ENCODE measurements at places on chromosomes 12 and 14. TPM values are rescaled to one million over a fixed set of nuclear protein-coding genes. Genes with fewer than 3 reads are reported as not detected.

PTGER2 gene
- 97.6 TPM for total RNA-seq

FGF6 gene
- total RNA-seq, result not detected

DYRK4 gene
- 22.8 TPM for total RNA-seq

TAS2R43 gene
- total RNA-seq, result 0.28 TPM

ANG gene
- 2.5 TPM for total RNA-seq

AICDA gene
- not detected for total RNA-seq

DNA sequence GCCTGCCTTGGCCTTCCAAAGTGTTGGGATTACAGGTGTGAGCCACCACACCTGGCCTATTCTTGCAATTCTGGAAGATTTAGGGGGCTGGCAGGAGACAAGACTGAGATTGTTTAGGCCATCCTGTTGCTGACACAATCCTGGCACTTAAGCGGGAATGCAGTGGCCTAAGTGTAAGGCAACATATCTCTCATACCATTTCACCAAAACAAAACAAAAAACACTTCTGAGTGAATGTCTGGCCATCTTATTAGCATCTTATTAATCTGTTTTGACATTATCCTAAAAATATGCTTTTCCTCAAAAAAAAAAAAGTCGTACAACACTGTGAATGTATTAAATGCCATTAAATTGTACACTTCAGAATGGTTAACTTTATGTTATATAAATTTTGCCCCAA, 67.6 kb downstream of the DENND5B start:
- H3K27ac ChIP-seq, result no peak overlapping the region
- peaks cover 4% of the 10 kb centered on the region for H3K4me1 ChIP-seq
- peaks cover 18% of the 10 kb centered on the region for H3K27me3 ChIP-seq
- no peaks in the 10 kb centered on the region for H3K36me3 ChIP-seq
- H3K4me3 ChIP-seq, result no peak overlapping the region
- DNase-seq, result no peak

DNA sequence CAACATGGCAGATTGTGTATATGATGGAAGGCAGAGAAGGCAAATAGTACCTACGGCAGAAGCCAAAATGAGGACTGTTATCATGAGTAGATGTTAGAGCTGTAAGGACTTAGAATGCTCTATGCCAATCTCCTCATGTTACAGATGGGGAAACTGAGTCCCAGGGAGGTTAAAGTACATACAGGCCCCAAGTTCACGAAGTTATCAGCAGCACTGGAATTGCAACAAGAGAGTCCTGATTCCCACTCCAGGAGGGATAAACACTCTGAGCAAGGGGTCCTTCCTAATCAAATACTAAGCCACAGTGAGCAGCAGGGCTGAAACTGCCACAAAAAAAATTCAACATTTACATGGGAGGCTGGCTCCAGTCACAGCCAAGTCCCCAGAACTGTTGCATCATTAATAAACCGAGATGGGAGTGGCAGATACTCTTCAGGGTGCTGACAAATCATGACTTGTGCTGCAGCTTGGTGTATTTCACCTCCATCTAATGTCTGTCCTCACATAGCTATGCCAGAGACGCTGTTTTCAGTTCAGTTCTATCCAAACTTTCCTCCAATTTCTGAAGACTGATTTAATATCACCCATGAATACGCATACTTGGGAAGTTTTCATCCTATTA, 24.2 kb downstream of the NUAK1 start:
- DNase-seq, result no peak
- peaks cover 31% of the 10 kb centered on the region for H3K27me3 ChIP-seq
- H3K27ac ChIP-seq, result no peak overlapping the region
- H3K4me3 ChIP-seq, result no peak overlapping the region
- peaks cover 10% of the 10 kb centered on the region for H3K4me1 ChIP-seq

GRCh38 chr14:60249321-60250256, 568 bp downstream of the PPM1A start:
- H3K4me3 ChIP-seq, result peak overlapping the region; percentile 77
- peaks cover 9% of the 10 kb centered on the region for H3K36me3 ChIP-seq
- H3K27ac ChIP-seq, result peak overlapping the region; percentile 77

- no peaks in the 10 kb centered on the region for H3K36me3 ChIP-seq
- H3K27ac ChIP-seq, result no peak overlapping the region
- peaks cover 45% of the 10 kb centered on the region for H3K27me3 ChIP-seq
- no peak for DNase-seq
These were observed 2.6 kb upstream of the TAMALIN start for GRCh38 chr12:52004042-52004648.

DNA sequence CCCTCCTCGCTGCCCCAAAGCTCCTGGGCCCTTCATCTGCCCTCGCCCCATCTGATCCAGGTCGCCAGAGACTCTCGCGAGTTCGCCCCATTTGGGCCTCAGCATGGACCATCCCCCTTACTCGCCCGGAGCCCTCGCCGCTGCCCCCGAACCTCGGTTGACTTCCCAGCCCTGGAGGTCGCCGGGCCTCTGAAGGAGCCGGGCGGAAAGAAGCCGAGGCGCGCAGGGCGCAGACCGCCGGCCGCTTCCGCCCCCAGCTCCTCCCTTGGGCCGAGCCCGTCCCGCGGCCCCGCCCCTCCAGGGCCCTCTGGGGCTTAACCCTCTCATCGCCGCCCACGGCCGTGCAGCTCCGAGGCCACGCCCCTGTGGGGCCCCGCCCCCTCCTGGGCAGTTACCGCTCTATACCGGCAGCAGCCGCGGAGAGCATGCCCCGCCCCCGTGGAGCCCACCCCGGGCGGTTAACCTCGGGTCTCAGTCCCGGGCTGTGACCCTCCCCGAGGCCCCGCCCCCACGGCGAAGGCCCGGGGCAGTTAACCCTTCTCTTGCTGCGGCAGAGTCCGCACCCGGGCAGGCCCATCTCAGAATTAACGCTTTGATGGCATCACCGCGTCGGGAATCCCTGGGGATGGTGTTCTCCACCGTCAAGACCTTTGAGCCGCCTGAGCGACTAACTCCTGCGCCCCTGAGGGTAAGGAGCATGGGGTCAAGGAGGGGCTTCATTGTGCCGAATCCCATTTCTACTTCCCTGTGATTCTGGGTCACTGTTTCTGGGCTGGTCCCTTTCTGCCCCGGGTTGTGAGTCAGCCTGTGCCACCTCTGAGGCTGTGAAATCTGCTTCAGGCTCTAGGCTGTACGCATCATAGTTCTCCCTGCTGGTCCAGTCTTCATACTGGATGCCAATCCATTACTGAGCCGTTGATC, at the start of gene SPSB2:
SPSB2 (minus strand) TSS at position 210 of the 921 bp plus-strand sequence. CDS start 402 bp downstream, outside the sequence.
- peak within 1 kb of the TSS; percentile 91 for H3K27ac ChIP-seq
- no peaks in the 10 kb centered on the region for H3K27me3 ChIP-seq
- peak; percentile 99 for DNase-seq
- peaks cover 58% of the 10 kb centered on the region for H3K4me1 ChIP-seq
- peaks cover 51% of the 10 kb centered on the region for H3K36me3 ChIP-seq

DNA sequence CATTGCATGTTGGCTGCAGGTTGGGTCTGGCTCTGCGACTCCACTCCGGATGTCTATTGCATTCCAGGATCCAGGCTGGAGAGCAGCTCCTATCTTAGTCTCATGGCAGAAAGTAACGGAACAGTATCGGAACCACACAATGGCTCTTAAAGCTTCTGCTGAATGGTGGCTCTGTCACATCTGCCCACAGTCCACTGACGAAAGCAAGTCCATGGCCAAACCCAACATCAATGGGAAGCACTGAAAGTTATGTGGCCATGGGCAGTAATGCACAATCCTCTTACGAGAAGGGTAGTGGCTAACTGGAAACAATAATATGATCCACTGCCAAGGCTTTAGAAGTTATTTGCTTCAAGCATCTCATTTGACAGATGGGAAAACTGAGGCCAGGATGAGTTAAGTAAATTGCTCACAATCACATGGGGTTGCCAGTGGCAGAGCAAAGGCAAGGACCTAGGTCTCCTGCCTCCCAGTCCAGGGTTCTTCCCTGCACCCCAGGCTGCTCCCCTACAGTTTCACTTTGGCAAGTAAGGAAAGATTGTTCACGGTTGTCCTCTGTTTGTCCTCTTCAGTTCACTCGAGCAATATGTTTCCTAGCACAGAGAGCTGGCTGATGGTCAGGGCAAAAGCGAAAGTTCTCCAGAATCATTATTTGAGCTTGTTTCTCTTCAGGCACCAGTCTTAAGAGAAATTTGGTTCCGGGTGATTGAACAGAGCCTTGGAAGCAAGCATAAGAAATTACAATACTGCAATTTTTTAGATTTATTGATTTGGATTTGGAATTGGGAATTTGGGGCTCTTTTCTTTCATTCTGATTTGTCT, 54.2 kb downstream of the CKAP4 start:
- H3K4me3 ChIP-seq, result no peak overlapping the region
- no peak overlapping the region for H3K27ac ChIP-seq
- H3K27me3 ChIP-seq, result peaks cover 30% of the 10 kb centered on the region

DNA sequence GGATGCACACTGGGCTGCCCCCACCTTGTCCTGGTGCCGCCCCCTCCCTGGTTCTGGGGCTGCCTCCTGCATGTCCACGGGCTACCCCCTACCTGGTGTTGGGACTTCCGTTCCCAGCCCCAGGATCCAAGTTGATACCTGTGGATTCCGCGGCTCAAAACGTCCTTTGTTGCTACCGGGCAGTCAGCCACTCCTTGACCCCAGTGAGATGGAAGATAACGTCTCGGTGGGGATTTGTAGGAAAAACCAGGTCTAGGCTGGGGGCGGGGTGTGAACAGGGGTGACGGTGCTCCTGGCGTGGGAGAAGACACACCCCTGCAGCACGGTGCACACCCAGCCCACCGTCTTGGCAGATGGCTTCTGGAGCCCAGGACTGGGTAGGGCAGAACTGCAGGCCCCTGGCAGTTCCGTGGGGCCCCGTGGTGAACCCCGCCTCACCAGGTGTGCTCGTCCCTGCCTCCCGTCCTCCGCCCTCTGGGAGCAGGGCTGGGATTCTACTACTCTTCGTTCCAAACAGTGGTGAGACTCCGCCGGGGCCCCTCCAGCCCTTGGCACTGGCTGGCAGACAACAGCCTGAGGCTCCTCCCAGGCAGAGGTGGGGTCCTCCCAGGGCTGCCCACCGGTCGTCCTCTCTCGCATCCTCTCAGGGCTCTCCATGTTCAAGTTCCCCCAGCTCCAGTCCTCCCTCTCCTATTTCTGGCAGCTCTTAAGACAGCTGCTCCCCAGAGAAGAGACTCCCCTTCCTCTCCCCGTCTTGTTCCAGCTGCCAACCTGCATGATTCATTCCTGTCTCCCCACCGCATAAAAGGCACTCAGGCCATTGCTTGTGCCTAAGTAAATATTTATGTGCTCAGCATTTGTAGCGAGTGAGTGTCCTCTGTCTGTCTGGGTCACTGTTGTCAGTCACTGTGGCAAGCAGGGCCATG, 75.5 kb downstream of the FBXL14 start:
- H3K36me3 ChIP-seq, result peaks cover 3% of the 10 kb centered on the region
- no peak overlapping the region for H3K4me3 ChIP-seq

DNA sequence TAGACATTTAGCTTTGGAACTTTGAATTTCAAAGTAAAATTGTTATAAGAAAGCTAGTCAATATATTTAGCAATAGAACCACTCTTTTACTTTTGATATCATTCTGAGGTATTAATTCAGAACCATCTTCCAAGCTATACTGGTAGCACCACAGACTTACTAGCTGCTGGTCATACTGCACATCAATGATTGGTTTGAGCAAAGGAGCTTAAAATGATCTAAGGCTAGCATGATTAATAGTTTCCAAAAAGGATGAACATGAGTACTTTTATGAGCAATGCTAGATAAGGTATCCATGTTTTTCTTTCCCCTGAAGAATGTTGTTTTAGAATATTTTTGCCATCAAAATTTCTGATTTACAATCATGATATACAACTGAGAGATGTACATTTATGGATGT, 17.2 kb downstream of the CNIH1 start:
- no peak overlapping the region for H3K4me3 ChIP-seq
- H3K4me1 ChIP-seq, result no peaks in the 10 kb centered on the region
- H3K27ac ChIP-seq, result no peak overlapping the region
- no peaks in the 10 kb centered on the region for H3K27me3 ChIP-seq

DNA sequence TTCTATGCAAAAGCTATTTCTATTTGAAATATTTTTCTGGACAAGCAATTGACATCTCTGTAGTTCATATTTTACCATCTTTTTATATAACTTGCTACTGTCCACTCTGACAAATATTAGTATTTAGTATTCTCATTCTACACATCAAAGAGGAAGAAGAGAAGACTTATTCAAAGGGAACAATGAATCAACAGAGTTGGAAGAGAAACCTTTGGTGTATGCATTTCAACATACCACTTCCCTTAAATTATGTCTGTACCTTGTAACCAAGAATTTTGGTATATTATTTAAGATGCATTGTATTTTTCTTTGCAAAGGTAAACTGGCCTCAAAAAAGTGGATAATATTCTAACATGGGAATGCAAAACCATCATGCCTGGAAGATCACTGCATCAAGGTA, 72.1 kb upstream of the DUSP6 start:
- H3K27me3 ChIP-seq, result no peaks in the 10 kb centered on the region
- H3K27ac ChIP-seq, result no peak overlapping the region
- H3K36me3 ChIP-seq, result peaks cover 63% of the 10 kb centered on the region
- H3K4me1 ChIP-seq, result peaks cover 40% of the 10 kb centered on the region
- DNase-seq, result no peak
- no peak overlapping the region for H3K4me3 ChIP-seq

DNA sequence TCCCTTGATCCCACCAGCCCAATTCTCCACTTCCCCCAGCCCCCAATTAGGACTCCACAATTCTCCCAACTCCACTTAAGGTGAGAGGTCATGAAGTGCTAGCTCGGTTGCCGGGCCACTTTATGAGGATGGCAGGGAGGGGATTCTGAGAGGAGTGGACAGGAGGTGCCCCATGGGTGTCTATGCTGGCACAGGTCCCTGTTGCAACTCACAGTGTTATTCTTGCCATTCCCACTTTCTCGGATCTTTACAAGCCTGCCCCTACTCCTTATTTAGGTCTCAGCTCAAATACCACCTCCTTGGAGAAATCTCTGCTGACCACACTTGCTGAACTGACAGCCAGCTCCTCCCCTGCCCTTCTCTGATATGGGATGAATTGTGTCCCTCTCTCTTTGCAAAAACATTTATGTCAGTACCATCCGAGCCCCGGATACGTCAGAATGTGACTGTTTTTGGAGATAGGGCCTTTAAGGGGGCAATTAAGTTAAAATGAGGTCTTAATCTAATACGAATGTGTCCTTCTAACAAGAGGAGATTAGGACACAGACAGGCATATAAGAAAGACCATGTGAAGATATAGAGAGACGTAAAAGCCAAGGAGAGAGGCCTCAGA, 4.2 kb upstream of the LGALS3 start:
- no peak for DNase-seq
- peaks cover 37% of the 10 kb centered on the region for H3K4me1 ChIP-seq
- peaks cover 6% of the 10 kb centered on the region for H3K27me3 ChIP-seq
- no peak overlapping the region for H3K4me3 ChIP-seq

Data from activated CD8-positive, alpha-beta memory T cell treated with anti-CD3 and anti-CD28 coated beads, Interleukin-2, amount 10 ng/mL, durations not matched to agents 7 days and 5 days (primary cell).